ENCODE measurements at places on chromosomes 2 and 18. TPM values are rescaled to one million over a fixed set of nuclear protein-coding genes. Genes with fewer than 3 reads are reported as not detected.

DNA sequence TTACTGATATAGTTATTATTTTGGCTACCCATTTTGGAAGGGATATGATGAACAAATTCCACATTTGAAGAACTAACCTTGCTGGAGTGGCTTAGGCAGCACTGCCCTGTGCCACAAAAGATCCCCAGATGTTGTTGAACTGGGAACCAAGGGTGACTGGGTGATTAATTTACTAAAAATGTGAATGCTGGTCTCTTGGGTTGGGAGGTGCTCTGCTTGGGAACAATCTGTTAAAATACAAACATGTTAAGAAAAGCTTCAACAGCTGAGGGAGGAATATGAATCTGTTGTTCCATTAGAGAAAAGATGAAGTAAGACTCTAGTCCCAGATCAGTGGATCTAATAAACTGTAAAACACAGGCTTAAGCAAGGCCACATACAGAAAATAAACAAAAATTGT, 1860.1 kb downstream of the SUCLG1 start:
- no peaks in the 10 kb centered on the region for H3K36me3 ChIP-seq
- no peak overlapping the region for H3K27ac ChIP-seq
- no peak for DNase-seq
- no peaks in the 10 kb centered on the region for H3K4me1 ChIP-seq
- H3K4me3 ChIP-seq: no peak overlapping the region

DNA sequence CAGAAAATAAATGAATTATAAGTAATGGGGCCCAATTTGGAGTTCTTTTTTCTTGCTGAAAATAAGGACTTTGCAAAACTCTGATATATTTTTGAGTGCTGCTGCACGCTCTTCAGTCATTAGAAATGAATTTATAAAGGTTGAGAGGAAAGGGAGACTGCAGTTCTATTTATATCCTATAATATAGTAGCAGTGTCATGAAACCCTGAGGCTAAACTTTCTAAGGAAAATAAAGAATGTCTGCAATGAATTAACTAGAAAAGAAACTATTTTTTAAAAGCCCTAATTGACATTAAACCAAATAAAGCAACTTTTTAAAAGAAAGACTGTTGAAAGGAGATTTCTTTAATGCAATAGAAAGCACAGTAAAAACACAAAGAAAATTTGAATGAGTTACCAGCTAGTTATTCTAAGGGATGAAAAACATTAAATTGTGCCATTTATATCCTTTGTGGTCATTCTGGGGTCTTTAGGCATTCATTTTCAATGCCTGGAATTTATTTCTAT, 1072.8 kb upstream of the TMEFF2 start:
- no peak overlapping the region for H3K27ac ChIP-seq
- H3K36me3 ChIP-seq: no peaks in the 10 kb centered on the region
- H3K4me3 ChIP-seq: no peak overlapping the region
- H3K27me3 ChIP-seq: no peaks in the 10 kb centered on the region

- H3K36me3 ChIP-seq: no peaks in the 10 kb centered on the region
- no peak for DNase-seq
- H3K27me3 ChIP-seq: no peaks in the 10 kb centered on the region
Observed at GRCh38 chr2:104433657-104434056, 420.3 kb upstream of the POU3F3 start.

- H3K36me3 ChIP-seq: no peaks in the 10 kb centered on the region
- no peak overlapping the region for H3K27ac ChIP-seq
- no peak overlapping the region for H3K4me3 ChIP-seq
- H3K4me1 ChIP-seq: no peaks in the 10 kb centered on the region
- DNase-seq: no peak
- no peaks in the 10 kb centered on the region for H3K27me3 ChIP-seq
Observed at GRCh38 chr2:29281086-29281915, 166.1 kb downstream of the CLIP4 start.

DNA sequence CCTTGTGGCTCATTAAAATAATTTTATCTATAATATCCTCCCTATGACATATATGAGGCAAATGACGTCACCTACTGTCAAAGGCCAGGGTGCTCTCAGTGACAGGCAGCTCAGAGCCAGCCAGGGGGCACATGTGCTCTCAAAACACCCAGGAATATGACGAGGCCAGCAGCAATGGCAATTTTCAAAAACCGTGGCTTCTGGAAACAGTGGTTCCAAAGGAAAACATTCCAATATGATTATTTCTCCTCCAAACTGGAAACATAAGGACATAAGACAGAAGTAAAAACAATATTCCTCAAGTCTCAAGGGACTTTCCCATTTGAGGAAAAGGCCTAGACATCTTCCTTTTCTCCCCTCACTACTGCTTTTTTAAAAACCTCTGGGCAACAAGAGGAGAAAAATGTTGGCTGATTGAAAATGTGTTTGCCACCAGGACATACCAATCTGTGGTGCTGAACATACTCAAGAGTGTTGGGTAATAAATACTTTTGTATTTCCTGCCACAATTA, 40.8 kb downstream of the RNF152 start:
- no peak for DNase-seq
- H3K27me3 ChIP-seq: no peaks in the 10 kb centered on the region
- no peaks in the 10 kb centered on the region for H3K4me1 ChIP-seq
- no peak overlapping the region for H3K4me3 ChIP-seq
- H3K36me3 ChIP-seq: no peaks in the 10 kb centered on the region
- H3K27ac ChIP-seq: no peak overlapping the region

DNA sequence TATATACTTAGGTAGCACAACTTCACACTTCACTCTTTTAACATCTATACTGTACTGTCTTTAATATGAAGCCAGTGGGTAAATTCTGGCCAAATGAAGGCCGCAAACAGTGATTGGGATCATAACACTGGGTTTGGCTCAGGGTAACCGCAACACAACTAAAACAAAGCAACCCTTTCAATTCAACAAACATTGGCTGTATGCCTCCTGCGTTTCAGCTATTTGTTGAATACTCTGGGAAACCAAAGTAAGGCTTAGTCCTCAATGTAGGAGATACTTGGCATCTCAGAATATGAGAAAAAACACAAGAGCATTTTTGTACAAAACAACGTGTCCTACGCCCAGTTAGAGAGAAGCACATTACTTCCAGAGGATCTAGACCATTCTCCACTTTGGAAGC, 693.3 kb upstream of the KLHL29 start:
- no peak overlapping the region for H3K27ac ChIP-seq
- no peak overlapping the region for H3K4me3 ChIP-seq
- no peaks in the 10 kb centered on the region for H3K27me3 ChIP-seq
- no peak for DNase-seq

DNA sequence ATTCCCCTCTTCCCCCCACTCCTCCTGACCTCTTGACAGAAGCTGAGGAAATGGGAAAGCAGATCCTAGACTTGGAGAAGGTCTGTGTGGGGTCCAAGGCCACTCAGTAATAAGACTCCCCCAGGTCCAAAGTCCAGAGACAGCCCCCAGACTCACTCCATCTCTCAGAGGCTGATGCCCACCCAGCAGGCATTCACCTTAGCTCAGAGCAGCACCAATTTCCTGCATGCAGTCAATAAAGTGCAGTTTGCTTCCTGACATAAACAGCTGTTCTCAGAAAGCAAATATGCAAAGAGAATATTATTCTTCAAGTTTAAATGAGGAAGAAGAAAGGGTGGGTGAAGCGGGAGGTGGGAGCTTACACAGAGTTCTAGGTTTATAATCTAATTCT, 84.1 kb upstream of the RTN4 start:
- no peak overlapping the region for H3K4me3 ChIP-seq
- H3K27me3 ChIP-seq: no peaks in the 10 kb centered on the region
- peaks cover 51% of the 10 kb centered on the region for H3K4me1 ChIP-seq
- DNase-seq: no peak
- H3K36me3 ChIP-seq: no peaks in the 10 kb centered on the region
- H3K27ac ChIP-seq: peak overlapping the region; percentile 67

DNA sequence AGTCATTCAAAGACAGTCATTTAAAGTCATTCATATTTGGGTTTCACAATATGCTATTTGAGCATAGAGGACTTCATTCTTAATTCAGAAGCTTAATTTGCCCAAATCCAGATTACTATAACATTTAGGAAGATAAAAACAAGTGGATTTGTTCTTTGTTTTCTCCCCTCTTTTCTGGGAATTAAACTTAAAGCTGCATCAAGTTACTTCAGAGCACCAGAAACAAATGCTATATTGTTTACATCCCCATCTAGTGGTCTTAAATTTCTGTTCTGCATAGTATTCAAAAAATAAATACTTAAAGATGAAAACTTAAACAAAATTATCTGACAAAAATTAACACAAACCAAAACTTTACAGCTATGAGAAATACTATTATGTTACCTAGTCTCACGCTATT, 34.7 kb upstream of the MARCHF7 start:
- H3K27me3 ChIP-seq: no peaks in the 10 kb centered on the region
- H3K4me3 ChIP-seq: no peak overlapping the region
- no peak overlapping the region for H3K27ac ChIP-seq
- H3K4me1 ChIP-seq: no peaks in the 10 kb centered on the region
- H3K36me3 ChIP-seq: no peaks in the 10 kb centered on the region

- no peak overlapping the region for H3K4me3 ChIP-seq
- H3K4me1 ChIP-seq: peaks cover 6% of the 10 kb centered on the region
- DNase-seq: no peak
- H3K27ac ChIP-seq: no peak overlapping the region
Observed at GRCh38 chr2:23449413-23449812, 64.4 kb downstream of the KLHL29 start.

DNA sequence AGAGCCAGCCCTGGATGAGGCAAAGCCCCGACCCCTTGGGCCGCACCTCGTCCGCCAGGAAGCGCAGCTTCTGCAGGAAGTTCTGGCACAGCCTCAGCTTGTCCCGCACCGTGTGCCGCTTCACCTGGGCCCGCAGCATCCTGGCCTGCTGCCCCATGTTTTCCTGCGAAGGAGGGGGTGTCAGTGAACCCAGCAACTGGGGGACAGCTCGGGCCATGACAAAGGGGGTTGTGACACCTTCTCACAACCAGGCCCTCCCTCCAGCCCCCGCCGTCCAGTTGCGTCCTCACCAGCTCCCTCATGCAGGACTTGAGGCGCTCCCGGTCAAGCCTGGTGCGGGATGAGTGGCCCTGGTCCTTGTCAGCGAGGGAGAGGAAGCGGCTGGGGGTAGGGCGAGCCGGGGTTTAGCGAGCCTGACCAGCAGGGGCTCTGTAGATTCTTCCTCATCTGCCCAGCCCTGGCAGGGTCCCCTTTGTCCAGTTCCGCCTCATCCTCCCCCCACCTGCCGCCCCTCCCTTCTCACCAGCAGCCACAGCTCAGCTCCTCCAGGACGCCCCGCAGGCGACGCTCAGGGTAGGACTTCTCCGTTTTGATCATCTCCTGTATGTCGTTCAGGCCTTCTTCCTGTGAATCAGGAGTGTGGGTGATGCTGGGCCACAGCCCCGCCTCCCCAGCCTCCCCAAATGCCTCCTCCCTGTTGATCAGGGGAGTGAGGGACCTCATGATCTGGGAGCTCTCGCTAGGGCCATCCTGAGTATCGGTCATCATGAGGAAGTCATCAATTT, 606 bp downstream of the OTOF start:
- peaks cover 2% of the 10 kb centered on the region for H3K27me3 ChIP-seq
- peak; percentile 22 for DNase-seq
- peaks cover 48% of the 10 kb centered on the region for H3K4me1 ChIP-seq
- no peaks in the 10 kb centered on the region for H3K36me3 ChIP-seq

GRCh38 chr2:45323344-45323743, 287.7 kb downstream of the SRBD1 start:
- no peak for DNase-seq
- H3K27me3 ChIP-seq: peaks cover 20% of the 10 kb centered on the region

DNA sequence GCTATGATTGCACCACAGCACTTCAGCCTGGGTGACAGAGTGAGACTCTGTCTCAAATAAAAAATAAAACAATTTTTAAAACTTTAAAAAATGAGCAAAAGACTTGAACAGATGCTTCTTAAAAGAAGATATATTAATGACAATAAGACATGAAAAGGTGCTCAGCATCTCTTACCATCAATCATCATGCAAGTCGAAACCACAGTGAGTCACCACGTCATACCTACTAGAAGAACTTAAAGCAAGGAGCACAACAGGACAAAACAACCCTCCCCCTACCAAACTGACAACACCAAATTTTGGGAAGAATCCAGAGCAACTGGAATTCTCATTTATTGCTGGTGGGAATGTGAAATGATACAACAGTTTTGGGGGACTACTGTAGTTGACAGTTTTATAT, 251.6 kb downstream of the BCL2 start:
- no peaks in the 10 kb centered on the region for H3K36me3 ChIP-seq
- H3K27ac ChIP-seq: no peak overlapping the region
- H3K4me1 ChIP-seq: no peaks in the 10 kb centered on the region
- peaks cover 18% of the 10 kb centered on the region for H3K27me3 ChIP-seq

- H3K4me3 ChIP-seq: no peak overlapping the region
- H3K4me1 ChIP-seq: no peaks in the 10 kb centered on the region
- H3K27me3 ChIP-seq: no peaks in the 10 kb centered on the region
- no peak for DNase-seq
Observed at GRCh38 chr2:190488516-190489233, 45.8 kb downstream of the NEMP2 start.

DNA sequence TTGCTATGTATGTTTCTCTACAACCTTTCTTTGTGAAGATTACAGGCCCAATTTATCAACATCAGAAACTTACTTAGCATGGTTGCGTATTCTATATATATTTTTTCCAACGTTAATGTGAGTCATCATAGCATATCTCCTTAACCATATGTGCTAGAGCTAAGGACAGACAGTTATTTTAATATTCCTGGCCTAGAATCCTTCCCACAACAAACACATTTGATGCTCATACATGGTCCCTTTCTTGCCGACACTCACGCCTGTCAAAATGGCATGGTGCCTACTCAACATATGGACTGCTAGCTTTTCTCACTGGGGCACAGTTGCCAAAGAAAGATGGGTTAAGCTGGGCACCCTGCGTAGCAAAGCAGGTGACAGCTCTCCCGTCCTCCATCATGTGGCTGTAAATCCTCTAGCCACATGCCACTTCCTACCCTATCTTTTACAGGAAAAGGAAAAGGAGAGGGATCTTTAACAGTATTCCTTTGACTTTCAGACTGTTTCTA, 75.2 kb upstream of the GALNT5 start:
- H3K4me3 ChIP-seq: no peak overlapping the region
- H3K27ac ChIP-seq: peak overlapping the region; percentile 72
- DNase-seq: peak; percentile 45
- H3K27me3 ChIP-seq: no peaks in the 10 kb centered on the region
- peaks cover 3% of the 10 kb centered on the region for H3K4me1 ChIP-seq

Gene RESP18
- not detected for total RNA-seq

Gene SLC19A3
- not detected for total RNA-seq

Gene PSD4
- 54.0 TPM for total RNA-seq

Gene CLHC1
- 8.6 TPM for total RNA-seq

Gene CNTNAP5
- total RNA-seq: not detected

Gene MAP3K19
- not detected for total RNA-seq

Gene VWA3B
- total RNA-seq: not detected

Gene SLC9A2
- 1.4 TPM for total RNA-seq
